ENCODE measurements at places on chromosomes 1 and 21.

DNA sequence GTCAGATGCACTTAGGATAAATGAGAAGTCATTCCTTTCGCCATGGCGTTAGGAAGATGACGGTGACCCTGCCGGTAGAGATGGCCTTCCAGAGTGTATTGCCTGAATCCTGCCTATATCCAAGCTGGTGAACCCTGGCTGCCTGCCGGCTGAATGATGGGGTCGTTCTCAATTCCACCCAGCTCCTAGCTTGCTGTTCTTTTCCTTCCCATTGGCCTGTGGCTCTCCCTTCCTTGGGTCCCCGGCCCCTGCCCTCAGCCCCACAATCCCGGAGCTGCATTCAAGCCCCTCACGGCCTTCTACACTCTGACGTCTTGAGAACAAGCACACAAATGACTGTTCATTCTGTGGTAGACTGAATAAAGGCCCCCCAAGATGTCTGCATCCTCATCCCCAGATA lies 28.2 kb upstream of the ZBTB21 start:
- no peak for DNase-seq

GRCh38 chr1:27885621-27886352 lies 13.4 kb downstream of the THEMIS2 start:
- DNase-seq = no peak

- DNase-seq = no peak
These were observed 45.8 kb upstream of the CYP2J2 start for GRCh38 chr1:59972216-59972927.

- DNase-seq = no peak
These were observed 21.1 kb downstream of the CD53 start for GRCh38 chr1:110893908-110894490.

- DNase-seq = no peak
These were observed 40.1 kb downstream of the MAST2 start for GRCh38 chr1:45843474-45843905.

- no peak for DNase-seq
These were observed 148.2 kb upstream of the COL11A1 start for GRCh38 chr1:103256490-103256889.

DNA sequence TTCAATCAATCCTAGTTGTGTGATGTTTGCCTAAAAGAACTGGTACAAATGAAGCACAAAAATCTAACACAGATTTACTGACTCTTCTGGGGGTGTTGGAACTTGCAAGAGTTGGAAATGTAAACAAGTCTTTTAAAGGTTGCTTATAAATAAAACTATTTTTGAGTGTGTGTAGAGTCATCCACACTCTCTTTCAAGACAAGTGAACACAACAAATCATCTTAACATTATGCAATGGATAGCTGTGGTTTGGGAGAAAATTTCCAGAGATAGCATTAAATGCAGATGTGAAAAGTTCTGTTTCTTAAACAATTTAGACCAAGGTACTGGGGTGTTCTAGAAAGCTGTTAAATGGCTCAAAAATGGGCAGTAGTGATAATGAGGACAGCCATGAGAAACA lies 28.7 kb downstream of the C1orf87 start:
- no peak for DNase-seq

DNA sequence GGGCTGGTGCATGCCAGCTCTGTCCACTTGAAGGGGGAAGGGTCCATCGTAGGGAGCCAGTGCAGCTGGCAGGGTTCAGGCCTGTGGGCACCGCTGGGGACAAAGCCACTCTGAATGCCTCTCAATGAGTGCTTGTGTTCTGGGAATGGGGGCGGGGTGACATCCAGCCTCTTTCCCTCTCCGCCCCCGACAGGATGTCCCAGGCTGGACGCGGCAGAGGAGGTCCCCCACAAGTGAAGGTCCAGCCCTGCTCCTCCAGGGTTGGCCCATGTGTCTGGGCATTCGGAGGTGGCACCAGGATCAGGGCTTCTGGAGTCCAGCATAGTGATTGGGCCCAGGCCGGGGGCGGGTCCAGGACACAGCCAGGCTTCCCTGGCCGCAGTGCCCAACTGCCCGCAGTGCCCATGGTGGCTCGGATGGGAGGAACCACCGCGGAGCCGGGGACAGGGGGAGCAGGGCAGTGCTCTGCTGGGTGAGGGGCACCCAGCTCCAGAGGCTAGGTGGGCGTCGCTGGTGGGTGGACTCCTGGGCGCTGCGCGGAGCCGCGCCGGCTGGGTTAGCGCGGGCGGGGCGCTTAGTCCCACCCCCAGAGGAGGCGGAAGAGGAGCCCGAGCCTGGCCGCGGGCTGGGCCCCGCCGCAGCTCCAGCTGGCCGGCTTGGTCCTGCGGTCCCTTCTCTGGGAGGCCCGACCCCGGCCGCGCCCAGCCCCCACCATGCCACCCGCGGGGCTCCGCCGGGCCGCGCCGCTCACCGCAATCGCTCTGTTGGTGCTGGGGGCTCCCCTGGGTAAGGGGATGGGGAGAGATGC lies at the start of gene SHISA4:
Gene SHISA4 (plus strand): TSS at position 617 of the 808 bp plus-strand sequence. CDS start 97 bp downstream, at position 714.
- DNase-seq = no peak

GRCh38 chr1:36092798-36093185 lies 4.1 kb downstream of the ADPRS start:
- no peak for DNase-seq

GRCh38 chr1:35622510-35623178 lies 18.7 kb downstream of the PSMB2 start:
- no peak for DNase-seq

DNA sequence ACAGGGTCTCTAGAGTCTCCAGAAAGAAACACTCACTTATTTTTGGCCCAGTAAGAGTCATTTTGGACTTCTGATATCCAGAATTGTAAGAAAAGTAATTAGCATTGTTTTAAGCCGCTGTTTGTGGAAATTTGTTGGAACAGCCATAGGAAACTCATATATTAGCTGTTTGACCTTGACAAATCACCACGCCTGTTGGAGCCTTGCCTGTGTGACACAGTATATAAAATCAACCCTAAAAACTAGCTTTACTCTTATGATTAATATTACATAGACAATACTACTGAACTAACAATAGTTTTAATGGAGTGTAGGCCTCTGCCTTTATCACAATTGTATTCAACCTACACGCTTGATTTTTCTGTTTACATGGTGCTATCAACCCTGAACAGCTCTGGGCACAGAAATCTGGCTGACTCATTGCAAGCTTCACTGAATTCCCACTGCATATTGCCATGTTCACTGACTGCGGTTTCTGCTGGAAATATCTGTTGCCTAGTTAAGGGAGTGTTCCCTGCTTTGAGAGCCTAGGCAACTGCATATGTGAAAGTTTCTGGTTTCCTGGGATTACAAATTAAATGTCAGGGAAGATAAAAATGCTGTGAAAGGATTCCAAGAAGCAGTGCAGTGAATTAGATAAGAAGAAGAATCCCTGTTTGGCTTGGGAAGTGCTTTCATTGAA lies 419.5 kb upstream of the DEPDC1 start:
- DNase-seq = no peak

DNA sequence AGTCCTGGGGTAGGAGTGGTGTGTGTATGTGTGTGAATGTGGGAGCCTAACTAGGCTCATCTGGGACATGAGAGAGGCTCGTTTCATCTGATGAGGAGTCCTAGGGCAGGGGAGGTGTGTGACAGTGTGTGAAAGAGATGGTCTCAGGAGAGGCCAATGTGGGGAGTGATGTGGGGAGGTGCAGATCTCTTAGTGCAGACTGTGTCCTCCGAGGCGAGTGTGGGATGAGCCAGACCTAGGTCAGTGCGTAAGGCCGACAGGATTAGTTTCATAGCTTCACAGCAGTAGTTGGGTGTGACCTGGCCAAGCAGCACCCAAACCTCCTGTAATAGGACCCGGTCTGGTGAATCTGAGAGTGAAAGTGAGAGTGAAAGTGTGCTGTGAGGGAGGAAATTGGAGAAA lies 94.7 kb downstream of the LIPI start:
- DNase-seq = peak; percentile 46

DNA sequence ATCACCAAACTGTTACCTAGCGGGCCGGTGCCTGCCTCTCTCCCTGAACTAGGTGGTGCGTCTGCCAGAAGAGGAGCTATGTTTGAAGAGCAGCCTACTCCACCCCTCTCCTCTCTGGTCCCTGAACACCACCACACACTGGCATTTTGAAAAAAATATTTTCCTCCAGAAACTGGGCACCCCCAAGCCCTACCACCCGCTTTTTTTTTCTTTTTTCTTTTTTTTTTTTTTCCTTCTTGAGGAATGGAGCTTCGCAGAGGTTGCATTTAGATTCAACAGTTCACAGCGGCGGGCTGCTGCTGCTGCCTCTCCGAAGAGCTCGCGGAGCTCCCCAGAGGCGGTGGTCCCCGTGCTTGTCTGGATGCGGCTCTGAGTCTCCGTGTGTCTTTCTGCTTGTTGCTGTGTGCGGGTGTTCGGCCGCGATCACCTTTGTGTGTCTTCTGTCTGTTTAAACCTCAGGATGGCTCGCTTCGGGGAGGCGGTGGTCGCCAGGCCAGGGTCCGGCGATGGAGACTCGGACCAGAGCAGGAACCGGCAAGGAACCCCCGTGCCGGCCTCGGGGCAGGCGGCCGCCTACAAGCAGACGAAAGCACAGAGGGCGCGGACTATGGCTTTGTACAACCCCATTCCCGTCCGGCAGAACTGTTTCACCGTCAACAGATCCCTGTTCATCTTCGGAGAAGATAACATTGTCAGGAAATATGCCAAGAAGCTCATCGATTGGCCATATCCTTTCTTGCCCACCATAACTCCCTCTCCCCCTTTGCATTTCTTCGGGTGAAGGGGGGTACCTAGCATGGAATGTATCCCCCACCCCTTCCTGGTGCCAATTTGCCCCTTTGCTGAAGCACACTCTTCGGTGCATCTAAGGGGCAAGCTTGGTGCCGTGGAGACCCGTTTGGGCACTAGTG lies at the start of gene CACNA1E:
Gene CACNA1E (plus strand): TSS at position 233 of the 911 bp plus-strand sequence. CDS start 228 bp downstream, at position 461.
- no peak for DNase-seq

- no peak for DNase-seq
These were observed 3.1 kb downstream of the EVA1B start for GRCh38 chr1:36320291-36320761.
